Lung (tissue), 17 donors: ENCODE measurements at places on chromosomes 2 and 18. TPM values are rescaled to one million over a fixed set of nuclear protein-coding genes. Genes with fewer than 3 reads are reported as not detected.

- peak; percentile 94 for DNase-seq
Observed at GRCh38 chr2:127704641-127705390, 3.5 kb downstream of the SFT2D3 start.

GRCh38 chr2:123080331-123080730 is 944.8 kb upstream of the CNTNAP5 start:
- DNase-seq, result no peak

GRCh38 chr2:143682436-143683055 is 553.3 kb downstream of the ARHGAP15 start:
- DNase-seq, result no peak

GRCh38 chr2:163775304-163775703 is 39.5 kb upstream of the FIGN start:
- no peak for DNase-seq

GRCh38 chr2:95041824-95042442 is 16.4 kb downstream of the MAL start:
- DNase-seq, result no peak

Gene TEX44
- not detected for total RNA-seq

- no peak for DNase-seq
Observed at GRCh38 chr18:56977309-56977708, 169.6 kb upstream of the BOD1L2 start.

DNA sequence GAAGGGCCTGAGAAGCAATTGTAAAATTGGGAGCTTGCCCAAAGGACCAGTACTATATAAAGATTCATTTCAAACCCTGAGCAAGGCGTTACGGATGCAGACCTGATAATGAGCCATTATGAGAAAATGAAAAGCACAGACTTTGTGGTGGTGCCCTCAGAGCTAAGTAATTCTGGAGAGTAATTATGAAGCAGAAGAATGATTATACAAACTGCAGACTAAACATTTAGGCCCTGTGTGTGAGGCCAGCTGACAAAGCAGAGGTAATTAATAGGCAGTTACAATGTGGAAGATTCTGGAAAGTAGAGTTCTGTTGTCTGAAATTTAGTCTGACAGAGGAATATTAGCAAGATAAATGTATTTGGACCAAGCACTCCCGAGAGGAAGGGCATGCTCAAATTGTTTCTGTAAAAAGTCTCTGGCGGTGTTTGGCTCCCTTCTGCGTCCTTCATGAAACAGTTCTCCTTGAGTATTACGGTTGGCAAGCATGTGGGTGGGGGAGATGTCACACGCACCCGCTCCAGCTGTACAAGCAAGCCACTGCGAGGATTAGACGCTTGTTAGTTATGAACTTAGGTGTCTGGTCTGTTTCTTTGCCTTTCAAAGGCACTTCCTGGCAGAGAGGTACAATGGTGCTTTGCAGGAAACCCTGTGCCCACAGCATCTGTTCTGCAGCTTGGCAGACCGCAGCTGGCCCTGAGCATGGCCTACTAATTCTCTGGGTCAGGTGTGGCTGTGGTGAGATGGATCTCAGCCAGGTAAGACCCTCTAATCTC is 45.5 kb downstream of the CDC42EP3 start:
- DNase-seq, result peak; percentile 36

- DNase-seq, result no peak
Observed at GRCh38 chr2:105055613-105056012, 17.7 kb downstream of the MRPS9 start.

DNA sequence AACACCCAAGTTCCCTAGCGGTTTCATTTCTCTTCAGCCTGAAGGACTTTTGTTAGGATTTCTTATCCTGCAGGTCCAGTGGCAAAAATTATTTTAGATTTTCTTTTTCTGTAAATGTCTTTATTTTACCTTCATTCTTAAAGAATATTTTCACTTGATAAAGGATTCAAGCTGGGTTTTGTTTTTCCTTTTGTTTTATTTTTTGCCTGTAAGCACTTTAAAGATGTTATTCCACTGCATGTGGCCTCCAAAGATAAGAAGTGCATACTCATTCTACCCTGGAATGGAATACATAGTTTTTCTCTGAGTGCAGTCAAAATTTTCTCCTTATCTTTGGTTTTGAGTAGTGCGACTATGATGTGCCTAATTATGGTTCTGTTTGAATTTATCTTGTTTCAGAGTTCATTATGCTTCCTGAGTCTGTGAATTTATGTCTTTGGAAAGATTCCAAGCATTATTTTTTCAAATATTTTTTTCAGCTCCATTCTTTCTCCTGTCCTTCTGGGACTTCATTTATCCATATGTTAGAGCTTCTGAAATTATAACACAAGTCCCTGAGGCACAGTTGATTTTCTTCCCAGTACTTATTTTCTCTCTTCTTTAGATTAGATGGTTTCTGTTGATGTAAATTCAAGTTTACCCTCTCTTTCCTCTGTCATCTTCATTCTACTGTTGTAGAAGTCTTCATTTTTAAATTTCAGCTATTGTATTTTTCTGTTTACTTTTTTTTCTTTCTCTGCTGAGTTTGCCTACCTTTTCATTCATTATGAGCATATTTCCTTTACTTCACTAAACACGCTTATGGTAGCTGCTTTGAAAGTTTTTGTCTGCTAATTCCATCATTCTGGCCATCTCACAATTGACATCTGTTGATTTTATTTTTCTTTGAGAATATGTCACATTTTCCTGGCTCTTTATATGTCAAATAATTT is 69.6 kb downstream of the MAPRE2 start:
- DNase-seq, result no peak

Gene APCDD1
- 77.4 TPM for total RNA-seq

- DNase-seq, result no peak
Observed at GRCh38 chr2:30789670-30790210, 17.5 kb downstream of the CAPN13 start.

Gene ALPP
- total RNA-seq, result 7.0 TPM

GRCh38 chr2:200216310-200216709 is 90.2 kb upstream of the SPATS2L start:
- no peak for DNase-seq

DNA sequence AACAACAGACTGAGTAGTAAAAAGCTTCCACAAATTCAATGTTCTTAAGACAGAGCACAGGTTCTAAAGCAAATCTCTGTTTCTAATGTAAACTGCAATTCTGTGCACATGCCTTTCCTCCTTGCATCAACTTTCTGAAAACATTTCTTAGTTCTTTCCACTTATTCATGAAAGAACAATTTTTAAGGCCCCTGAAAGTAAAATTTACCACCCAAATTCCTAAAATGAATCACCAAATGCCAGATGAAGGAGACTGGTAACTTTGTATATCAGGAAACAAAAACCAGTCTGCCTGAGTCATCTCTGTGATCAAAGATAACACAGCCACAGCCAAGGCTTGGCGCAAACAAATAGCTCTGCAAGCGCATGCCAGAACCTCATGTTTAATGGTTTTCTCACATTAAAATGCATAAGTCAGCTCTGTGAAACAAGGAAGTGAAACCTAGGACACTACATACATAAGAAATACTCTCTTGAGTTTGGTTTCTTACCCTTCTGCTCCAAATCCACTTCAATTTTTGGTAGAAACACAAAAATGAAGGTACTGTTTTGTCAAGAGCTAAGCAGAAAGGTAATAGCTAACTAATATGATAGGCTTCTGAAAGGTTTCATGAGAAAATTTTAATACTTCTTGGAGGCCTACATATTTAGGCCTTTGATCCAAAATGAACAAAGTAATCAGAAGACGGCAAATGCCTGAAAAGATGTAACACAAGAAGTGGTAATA is 169.4 kb downstream of the THADA start:
- DNase-seq, result peak; percentile 54

DNA sequence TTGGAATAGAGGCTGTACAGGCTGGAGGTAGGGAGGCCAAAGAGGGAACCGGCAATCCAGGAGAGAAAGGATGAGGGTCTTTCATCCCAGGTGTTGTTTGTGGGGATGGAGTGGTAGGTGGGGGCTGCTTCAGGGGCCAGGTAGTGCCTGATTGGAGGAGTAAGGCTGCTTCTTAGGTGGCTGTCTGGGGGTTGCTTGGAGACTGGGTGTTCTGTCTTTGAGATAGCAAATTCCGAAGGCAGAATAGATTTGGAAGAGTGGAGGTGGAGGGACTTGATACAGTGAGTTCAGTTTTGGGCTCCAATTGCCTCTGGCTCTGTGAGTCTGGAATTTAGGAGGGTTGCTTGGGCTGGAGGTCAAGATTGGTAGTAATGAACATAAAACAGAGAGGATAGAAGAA is 5.9 kb downstream of the ZNF532 start:
- no peak for DNase-seq

- DNase-seq, result peak; percentile 80
Observed at GRCh38 chr2:106562268-106563186, 75.4 kb downstream of the CD8B2 start.

GRCh38 chr2:230847883-230848388 is 16.8 kb upstream of the ITM2C start:
- peak; percentile 80 for DNase-seq

- DNase-seq, result no peak
Observed at GRCh38 chr2:159026170-159026569, 57.7 kb downstream of the TANC1 start.

Gene CYP27C1
- total RNA-seq, result 2.9 TPM

DNA sequence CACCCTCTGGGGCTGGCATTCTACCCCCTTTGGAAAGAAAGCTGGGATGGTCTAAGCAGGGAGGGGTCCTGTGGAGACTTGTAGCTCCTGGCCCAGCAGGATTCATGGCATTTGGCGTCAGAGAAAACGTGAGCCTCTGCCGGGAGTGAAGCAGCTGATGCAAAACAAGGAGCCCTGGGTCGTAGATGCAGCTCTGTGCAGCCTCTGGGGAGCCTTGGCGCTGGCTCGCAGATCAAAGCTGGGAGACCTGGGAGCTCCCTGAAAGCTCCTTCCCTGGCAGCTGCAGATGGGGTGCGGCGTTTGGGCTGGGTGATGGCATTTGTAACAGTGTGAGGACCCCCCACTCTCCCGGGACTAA is 148.3 kb downstream of the KLHL29 start:
- no peak for DNase-seq

DNA sequence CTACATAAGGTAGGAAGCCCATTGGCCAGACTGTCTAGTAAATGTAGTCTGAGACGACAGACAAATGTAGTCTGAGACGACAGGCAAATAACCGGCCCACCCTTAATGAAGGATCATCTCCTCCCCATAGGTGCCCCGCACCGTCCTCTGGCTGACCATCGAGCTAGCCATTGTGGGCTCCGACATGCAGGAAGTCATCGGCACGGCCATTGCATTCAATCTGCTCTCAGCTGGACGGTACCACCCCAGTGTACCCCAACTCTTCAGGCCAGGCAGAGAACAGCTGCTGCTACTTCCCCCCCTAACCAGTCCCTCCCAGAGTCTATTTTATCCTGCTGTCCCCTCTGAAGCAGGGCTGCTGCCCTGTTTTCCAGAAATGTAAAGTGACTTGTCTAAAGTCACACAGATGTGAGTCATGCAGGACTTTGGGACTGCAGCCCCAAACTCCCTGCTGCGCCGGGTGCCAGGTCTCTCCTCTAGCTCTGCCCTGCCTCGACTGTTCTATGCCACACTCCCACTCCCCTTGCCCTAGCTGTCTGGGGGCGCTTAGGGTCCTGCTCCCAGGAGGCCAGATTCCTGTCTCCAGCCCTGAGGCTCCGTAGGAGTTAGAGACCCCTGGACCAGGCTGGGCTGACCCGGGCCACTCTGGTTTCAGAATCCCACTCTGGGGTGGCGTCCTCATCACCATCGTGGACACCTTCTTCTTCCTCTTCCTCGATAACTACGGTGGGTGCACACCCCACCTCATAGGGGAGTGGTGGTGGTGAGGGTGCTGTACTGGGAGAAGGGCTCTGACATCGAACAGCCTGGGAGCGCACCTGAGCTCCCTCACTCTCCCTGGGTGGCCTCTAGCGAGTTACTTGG is 4.7 kb downstream of the SLC11A1 start:
- no peak for DNase-seq

DNA sequence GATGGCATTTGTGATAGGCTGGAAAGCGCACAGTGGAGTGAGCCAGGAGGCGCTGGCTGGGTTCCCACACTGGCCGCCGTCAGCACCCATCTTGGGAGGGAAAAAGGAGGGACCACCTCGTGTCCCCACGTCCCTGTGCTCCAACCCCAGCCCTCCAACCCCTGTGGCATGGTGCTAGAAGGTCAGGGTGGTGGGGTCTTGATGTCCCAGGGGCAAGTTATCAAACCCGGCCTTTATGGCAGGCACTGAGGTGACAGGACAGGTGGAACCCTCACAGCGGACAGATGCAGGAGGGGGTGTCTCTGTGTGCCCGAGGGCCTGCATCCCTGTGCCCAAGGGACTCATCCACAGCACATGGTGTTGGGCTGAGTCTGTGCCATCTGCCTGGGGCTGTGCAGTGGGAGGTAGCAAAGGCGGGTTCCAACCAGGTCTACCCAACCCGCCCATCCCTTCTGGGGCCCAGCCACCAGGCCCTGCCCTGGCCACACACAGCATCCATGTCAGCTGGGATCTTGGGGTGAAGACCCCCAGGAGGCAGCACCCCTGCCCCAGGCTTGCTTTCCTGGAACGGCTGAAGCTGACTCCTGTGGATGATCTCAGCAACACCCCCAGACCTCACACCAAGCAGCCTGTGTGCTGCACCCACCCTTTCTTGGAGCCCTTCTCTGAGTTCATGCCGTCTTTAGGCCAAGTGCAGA is 246.1 kb downstream of the NDUFA10 start:
- no peak for DNase-seq

Gene TMEM169
- 0.67 TPM for total RNA-seq

Gene CD226
- total RNA-seq, result 2.5 TPM

Gene REG3A
- total RNA-seq, result not detected

GRCh38 chr2:120343100-120343432 is 2.9 kb upstream of the INHBB start:
- no peak for DNase-seq

GRCh38 chr18:24954341-24954740 is 397.6 kb downstream of the ZNF521 start:
- no peak for DNase-seq

GRCh38 chr18:24651434-24651833 is 191.0 kb downstream of the HRH4 start:
- no peak for DNase-seq

DNA sequence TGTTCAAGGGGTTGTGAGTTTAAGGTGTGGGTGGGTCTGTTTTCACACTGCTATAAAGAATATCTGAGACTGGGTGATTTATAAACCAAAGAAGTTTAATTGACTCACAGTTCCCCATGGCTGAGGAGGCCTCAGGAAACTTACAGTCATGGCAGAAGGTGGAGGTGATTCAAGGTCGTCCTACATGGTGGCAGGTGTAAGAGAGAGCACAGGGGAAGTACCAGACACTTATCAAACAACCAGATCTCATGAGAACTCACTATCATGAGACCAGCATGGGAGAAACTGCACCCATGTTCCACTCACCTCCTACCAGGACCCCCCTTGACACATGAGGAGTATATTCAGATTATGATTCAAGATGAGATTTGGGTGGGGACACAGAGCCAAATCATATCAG is 38.0 kb downstream of the RHBDD1 start:
- no peak for DNase-seq

- DNase-seq, result peak; percentile 95
Observed at GRCh38 chr2:235238537-235238936, 255.3 kb upstream of the AGAP1 start.
